Body of pancreas (tissue), 4 donors: ENCODE measurements at places on chromosomes 6 and 20.
A peak's percentile ranks its signal among the peaks of the same experiment; 100 is the strongest.

DNA sequence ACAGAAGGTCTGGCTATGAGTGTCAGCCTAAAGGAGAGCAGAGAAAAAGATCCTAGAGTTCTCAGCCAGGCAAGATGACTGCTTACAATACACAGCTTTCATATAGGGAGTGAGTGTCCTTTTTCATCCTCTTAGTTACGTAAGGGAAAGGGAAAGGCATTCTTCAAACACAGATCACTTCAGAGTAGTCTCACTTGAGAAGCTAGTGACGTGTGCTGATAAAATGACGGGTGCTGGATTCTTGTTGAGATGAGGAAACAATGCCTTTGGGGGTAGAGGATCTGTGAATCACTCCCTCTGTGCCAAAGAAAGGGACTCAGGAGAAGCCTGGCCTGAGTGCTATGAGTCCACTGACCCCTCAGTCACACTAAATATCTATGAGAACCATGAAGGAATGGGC, 117.3 kb downstream of the QRSL1 start:
- DNase-seq: no peak

DNA sequence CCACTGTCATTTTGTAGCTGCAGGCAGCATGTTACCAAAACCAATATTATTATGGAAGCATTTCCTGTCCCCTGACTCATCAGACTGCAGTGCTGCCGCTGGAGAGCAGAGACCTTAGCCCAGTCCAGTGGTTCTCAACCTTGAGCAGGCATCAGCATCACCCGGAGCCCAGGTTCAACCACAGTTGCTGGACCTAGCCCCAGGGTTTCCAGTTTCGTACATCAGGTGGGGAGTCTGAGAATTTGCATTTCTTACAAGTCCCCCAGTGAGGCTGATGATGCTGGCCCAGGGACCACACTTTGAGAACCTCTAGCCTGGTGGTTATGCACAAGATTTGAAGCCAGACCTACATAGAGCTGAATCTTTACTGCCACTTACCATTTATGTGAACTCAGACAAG, 47.3 kb downstream of the LY86 start:
- no peak for DNase-seq

GRCh38 chr20:46631212-46631869, 19.9 kb downstream of the SLC13A3 start:
- peak; percentile 61 for DNase-seq

DNA sequence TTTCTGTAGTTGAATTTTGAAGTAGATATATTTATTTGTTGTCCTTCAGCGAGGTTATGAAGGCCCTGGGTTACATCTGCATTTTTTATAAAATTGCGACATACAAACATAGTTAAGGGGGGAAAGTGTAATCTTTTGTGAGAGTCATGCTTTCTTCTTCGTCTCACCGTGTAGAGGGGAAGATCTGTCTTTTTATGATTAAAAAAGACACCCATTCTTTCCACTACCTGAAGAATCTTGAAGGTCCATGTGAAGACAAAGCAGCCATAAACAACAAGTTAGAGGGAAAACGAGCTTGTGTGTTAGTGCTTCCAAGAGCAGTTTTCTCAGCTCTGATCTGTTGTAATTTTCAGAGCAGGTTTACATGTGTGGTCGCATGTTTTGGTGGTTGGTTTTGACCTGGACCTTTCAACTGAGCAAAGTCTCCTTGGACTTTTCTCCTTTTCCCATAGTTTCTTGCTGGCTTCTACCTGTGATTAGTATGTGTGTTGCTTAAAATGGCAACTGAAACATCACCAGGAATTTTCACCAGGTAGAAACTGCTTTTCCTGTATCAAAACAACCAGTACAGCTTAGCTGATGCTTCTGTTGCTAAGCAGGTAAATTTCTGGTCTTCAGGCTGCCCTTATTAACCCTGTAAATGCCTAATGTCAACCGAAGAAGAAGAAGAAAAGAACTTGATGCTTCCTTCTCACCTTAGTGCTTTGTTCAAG, 37.3 kb downstream of the RREB1 start:
- DNase-seq: no peak

- DNase-seq: no peak
Measured at GRCh38 chr20:51752343-51752951, 15.7 kb downstream of the ATP9A start.

DNA sequence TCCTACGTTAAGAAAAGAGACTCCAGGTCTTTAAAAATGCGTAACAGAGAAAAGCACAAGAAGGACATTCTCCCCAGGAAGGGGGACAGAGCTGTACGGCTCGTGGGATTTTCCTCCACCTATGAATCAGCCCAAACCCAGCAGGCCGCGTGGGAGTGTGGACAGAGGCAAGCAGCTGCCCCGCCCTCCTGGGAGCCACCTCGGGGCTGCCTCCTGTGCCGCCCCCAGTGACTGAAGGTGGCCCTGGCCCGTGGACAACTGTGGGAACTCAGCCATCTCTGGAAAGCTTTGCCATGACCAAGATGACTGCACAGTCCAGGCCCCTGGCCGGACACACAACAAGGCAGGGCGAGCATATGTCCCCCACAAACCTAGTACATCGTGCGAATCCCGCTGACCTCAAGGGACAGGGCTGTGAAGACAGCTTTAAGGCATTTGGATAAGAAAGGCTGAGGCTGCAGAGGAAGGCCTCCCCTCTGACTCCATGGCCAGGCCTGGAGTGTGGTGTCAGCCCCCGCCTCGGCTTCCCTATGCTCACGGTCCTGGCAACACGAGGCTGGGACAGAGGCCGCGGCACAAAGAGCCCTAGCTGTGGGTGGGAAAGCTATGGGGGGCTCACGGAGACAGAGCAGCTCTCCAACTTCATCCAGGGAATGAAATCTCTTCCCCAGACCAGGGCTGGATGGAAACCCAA, 26.9 kb downstream of the PXDC1 start:
- DNase-seq: no peak

DNA sequence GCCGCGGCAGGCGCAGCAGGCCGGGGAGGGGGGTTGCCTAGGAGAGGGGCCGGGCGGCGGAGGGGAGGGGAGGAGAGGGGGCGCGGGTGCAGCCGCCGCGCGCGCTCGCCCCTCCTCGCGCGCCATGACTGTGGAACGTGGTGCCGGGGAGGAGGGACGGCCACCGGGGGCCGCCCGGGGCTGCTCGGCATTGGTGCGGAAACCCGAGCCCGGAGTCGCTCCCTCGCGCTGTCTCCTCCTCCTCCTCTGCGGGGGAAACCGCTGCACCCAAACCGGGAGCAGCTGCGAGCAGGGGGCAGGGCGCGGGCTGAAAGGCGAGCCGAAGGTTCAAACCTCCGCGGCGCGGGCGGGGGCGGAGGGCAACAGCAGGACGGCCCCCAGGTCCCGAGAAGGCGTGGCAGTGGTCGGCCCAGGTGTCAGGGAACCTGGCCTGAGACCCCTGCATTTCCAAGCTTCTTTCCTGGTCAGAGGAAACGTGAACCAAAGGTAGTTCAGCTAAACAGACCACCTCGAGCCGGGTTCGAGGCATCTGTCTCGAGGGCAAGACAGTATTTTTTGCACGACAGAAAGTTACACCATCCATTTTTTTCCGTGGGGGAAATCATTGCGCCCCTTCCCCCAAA, 1.4 kb upstream of the TRERF1 start:
- DNase-seq: peak; percentile 88

GRCh38 chr20:3166338-3166912, 6.8 kb upstream of the FASTKD5 start:
- DNase-seq: no peak

DNA sequence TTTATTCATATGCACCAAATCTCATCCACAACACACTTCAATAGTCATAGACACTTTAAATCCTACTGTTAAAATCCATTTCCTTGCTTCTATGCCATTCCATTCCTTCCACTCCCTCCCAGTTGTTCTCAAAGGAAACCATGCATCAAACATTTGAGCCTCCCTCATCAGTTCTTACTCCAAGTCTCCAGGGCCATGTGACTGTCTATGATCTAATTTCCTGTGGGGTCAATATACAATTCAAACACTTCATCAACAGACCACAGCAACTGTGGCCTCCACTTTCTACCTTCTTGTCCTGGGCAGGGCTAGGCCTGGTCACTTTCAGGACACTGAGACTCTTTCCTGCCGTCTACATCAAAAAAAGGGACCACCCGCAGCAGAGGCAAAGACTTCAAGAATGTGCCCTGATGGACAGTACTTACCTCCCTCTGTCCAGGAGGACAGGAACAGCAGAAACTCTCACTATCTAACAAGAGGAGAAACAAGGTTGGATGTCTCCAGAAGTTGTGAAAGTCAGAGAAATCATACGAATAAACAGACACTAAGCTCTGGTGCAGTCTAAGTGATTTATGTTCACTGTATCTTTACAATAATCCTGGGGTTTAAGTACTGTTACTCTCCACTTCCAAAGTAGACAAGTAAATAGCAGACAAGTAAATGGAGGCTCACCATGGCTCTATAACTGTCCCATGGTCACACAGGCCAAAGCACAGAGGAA, 160.2 kb downstream of the QRSL1 start:
- no peak for DNase-seq

- no peak for DNase-seq
Measured at GRCh38 chr6:80503660-80504059, 397.2 kb downstream of the BCKDHB start.
